ENCODE measurements at places on chromosomes 16 and 17. TPM values are rescaled to one million over a fixed set of nuclear protein-coding genes. Genes with fewer than 3 reads are reported as not detected.

KRT15 gene
- 0.88 TPM for total RNA-seq

- peaks cover 9% of the 10 kb centered on the region for H3K27me3 ChIP-seq
- no peak overlapping the region for H3K4me3 ChIP-seq
- no peaks in the 10 kb centered on the region for H3K36me3 ChIP-seq
- no peak overlapping the region for H3K27ac ChIP-seq
Observed at GRCh38 chr17:8944083-8944482, 21.4 kb downstream of the PIK3R5 start.

DNA sequence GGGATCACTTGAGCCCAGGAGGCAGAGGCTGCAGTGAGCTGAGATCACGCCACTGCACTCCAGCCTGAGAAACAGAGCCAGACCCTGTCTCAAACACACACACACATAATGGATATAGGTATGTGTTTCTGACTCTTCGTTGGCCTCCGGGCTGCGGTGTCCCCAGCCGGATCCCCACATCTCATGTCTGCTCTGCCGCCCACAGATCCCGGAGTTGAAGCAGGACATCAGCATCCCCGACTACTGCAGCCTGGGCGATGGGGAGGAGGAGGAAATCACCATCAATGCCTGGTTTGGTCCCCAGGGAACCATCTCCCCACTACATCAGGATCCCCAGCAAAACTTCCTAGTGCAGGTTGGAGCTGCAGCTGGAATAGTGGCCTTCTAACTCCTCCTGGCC, 15.4 kb downstream of the KDM8 start:
- no peak overlapping the region for H3K27ac ChIP-seq
- peaks cover 4% of the 10 kb centered on the region for H3K36me3 ChIP-seq
- no peaks in the 10 kb centered on the region for H3K27me3 ChIP-seq

DNA sequence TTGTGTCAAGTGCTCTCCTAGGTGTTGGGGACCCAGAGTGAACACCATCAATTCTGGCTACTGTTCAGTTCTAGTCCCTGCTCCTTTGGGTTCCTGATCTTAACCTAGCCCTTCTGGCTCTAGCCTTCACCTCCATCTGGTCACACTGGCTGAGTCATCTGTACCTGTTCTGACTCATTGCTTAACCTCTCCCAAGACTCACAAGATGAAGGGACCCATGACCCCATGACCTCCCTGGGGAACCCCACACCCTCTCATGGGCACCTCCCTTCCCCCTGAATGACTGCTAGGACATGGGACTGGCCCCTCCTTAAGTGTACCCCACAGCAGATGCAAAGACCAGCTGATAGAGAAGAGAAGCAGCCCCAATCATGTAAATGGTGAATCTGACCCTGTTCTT, 345.8 kb upstream of the CDH5 start:
- H3K27me3 ChIP-seq, result no peaks in the 10 kb centered on the region
- no peaks in the 10 kb centered on the region for H3K4me1 ChIP-seq
- peak overlapping the region; percentile 26 for H3K4me3 ChIP-seq
- DNase-seq, result no peak
- H3K36me3 ChIP-seq, result peaks cover 3% of the 10 kb centered on the region

C1QTNF8 gene
- 0.15 TPM for total RNA-seq

CDRT4 gene
- total RNA-seq, result 17.6 TPM

- H3K4me3 ChIP-seq, result no peak overlapping the region
- no peaks in the 10 kb centered on the region for H3K4me1 ChIP-seq
- H3K36me3 ChIP-seq, result no peaks in the 10 kb centered on the region
- no peaks in the 10 kb centered on the region for H3K27me3 ChIP-seq
- DNase-seq, result no peak
Observed at GRCh38 chr16:5252791-5253190, 155.2 kb upstream of the EEF2KMT start.

GRCh38 chr17:44898768-44899073, 524 bp downstream of the EFTUD2 start:
- H3K4me1 ChIP-seq, result no peaks in the 10 kb centered on the region
- no peaks in the 10 kb centered on the region for H3K27me3 ChIP-seq
- peaks cover 15% of the 10 kb centered on the region for H3K36me3 ChIP-seq
- peak overlapping the region; percentile 100 for H3K4me3 ChIP-seq
- H3K27ac ChIP-seq, result no peak overlapping the region

TK2 gene
- 6.1 TPM for total RNA-seq

DNA sequence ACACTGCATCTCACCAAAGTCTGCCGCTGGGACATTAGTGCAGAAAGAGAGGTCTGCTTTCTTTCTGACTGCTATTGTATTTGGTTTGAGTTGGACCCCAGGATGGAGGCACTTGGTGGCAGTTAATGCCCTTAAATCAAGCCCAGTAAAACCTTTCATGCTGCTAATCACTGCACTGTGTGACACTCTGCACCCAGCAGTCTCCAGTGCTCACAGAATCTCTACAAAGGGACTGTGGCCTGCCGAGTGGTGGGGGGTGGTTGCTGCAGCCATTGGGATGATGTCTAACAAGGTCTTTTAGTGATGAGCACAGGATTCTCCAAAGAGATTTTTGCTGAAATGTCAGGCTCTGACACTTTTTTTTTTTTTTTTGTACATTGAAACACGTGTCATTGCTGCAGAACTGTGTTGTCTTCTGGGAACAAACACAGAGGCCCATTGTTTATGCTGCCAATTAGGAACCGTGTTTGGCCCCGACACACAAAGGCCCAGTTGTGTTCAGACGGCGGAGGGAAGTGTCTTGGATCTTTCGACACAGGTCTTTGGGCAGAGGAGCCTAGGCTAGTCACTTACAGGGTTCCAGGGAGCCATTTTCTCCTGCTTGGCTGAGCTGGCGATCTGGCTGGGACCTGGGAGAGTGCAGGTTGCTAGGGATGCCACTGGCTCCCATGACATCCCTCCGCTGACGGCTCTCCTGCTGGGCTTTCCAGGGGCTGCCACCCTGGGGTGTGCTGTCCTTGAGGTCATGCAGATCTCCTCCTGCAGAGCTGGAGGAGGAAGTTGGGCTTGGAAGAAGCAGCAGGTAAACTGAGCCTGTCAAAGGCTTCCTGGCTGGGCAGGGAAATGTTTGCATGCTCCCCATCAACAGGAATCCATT, 16.2 kb upstream of the TNRC6C start:
- H3K4me1 ChIP-seq, result no peaks in the 10 kb centered on the region
- H3K4me3 ChIP-seq, result no peak overlapping the region
- no peak for DNase-seq
- no peaks in the 10 kb centered on the region for H3K27me3 ChIP-seq
- H3K27ac ChIP-seq, result peak overlapping the region; percentile 29
- no peaks in the 10 kb centered on the region for H3K36me3 ChIP-seq

- H3K4me1 ChIP-seq, result peaks cover 18% of the 10 kb centered on the region
- H3K4me3 ChIP-seq, result no peak overlapping the region
- peak; percentile 63 for DNase-seq
- H3K27ac ChIP-seq, result no peak overlapping the region
- no peaks in the 10 kb centered on the region for H3K36me3 ChIP-seq
Observed at GRCh38 chr17:77366558-77367245, 225.9 kb downstream of the SEC14L1 start.

DNA sequence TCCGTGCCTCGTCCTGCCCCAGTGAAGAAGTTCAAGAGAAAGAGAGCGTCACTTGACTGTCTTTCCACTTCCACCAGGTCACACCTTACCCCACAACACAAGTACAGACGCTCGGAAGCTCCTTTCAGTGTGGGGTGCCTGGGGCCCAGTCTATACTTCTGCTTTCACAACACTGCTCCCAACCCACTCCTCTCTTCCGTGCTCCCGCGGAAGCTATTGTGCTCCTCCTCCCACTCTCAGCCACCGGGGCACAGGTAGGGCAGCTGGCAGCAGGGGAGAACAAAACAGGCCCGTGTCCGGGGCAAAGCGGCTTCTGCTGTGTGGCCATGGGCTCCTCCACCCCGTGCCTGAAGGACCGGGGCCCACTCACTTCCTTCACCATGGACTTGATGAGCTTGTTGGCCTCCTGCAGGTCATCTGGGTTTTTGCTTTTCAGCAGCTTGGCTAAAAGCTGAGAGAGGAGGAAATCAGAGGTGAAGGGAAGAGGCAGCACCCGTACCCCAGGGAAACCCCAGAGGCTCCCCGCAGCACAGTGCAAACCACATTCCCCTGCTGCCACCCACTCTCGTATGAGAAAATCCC, 18.9 kb downstream of the GGA3 start:
- H3K4me1 ChIP-seq, result peaks cover 3% of the 10 kb centered on the region
- H3K27ac ChIP-seq, result no peak overlapping the region
- H3K36me3 ChIP-seq, result peaks cover 70% of the 10 kb centered on the region
- H3K4me3 ChIP-seq, result no peak overlapping the region
- no peaks in the 10 kb centered on the region for H3K27me3 ChIP-seq

CMTM2 gene
- total RNA-seq, result not detected

TPSD1 gene
- total RNA-seq, result not detected

DNA sequence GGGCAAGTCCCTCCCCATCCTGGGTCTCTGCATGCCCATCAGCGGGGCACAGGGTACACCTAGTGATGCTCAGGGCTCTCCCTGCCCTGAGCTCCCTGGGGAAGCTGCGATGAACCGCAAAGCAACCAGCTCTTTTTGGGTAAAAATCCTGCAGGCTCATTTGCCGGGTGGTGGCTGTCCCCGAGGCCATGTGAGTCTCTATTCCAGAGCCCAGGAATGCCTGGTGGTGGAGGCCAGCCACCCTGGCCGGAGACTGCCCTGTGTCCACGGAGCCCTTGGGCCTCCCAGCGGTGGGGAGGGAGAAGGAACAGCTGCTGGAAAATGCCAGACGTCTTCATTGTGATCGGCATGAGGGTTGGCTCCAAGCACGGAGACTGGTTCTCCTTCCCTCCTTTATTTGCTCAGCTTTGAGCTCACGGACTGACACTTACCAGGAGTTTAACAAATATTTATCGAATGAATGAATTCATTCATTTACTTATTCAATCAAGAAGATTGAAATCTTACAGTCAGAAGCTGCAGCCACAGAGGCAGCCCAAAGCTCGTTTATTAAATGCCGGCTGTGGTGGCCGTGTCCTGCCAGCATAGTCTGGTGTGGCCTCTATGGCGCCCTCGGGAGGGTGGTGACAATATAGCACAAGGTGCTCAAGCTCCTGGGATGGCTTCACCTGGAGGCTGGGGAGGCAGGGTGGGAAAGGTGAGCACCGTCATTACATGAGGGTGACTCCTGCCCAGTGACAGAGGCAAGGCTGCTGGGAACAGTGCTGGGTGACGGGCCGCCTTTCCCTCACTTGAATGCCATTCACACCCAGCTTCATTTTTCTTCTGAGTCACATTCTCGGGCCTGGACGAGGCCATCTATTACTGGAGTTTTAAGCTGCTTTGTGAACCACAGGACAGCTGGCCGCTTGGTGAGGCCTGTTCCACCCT, 31.1 kb upstream of the JPH3 start:
- peak; percentile 93 for DNase-seq
- no peak overlapping the region for H3K27ac ChIP-seq
- H3K4me3 ChIP-seq, result no peak overlapping the region
- no peaks in the 10 kb centered on the region for H3K27me3 ChIP-seq
- H3K36me3 ChIP-seq, result no peaks in the 10 kb centered on the region
- H3K4me1 ChIP-seq, result no peaks in the 10 kb centered on the region

CRHR1 gene
- total RNA-seq, result 1.8 TPM

DNA sequence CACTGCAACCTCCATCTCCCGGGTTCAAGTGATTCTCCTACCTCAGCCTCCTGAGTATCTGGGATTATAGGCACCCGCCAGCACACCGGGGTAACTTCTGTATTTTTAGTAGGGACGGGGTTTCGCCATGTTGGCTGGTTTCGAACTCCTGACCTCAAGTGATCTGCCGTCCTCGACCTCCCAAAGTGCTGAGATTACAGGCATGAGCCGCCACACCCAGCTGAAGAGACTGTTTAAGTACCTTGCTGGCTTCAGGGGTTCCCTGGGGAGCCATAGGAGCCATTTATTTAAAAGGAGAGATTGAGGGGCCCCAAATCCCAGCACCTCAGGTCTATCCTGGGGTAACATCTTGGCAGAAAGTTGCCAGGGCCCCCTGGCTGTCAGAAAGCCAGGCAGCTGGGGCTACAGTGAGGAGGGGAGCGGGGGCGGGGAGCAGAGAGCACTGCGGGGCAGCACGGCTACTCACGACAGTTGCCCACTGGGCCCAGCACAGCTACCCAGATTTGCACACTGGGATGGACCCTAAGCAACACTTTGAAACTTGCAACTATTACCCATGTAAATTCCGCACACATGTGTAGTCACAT, 1.6 kb downstream of the SNAI3 start:
- no peaks in the 10 kb centered on the region for H3K4me1 ChIP-seq
- no peak for DNase-seq
- H3K4me3 ChIP-seq, result no peak overlapping the region

- H3K27me3 ChIP-seq, result no peaks in the 10 kb centered on the region
- no peaks in the 10 kb centered on the region for H3K4me1 ChIP-seq
- no peak overlapping the region for H3K27ac ChIP-seq
- no peaks in the 10 kb centered on the region for H3K36me3 ChIP-seq
- no peak for DNase-seq
- no peak overlapping the region for H3K4me3 ChIP-seq
Observed at GRCh38 chr16:6751191-6751590, 581.5 kb upstream of the RBFOX1 start.

KRTAP9-2 gene
- not detected for total RNA-seq

- H3K4me1 ChIP-seq, result peaks cover 4% of the 10 kb centered on the region
- no peak for DNase-seq
- H3K4me3 ChIP-seq, result no peak overlapping the region
Observed at GRCh38 chr17:29146369-29146972, 33.7 kb downstream of the MYO18A start.

SMIM36 gene
- not detected for total RNA-seq

DNA sequence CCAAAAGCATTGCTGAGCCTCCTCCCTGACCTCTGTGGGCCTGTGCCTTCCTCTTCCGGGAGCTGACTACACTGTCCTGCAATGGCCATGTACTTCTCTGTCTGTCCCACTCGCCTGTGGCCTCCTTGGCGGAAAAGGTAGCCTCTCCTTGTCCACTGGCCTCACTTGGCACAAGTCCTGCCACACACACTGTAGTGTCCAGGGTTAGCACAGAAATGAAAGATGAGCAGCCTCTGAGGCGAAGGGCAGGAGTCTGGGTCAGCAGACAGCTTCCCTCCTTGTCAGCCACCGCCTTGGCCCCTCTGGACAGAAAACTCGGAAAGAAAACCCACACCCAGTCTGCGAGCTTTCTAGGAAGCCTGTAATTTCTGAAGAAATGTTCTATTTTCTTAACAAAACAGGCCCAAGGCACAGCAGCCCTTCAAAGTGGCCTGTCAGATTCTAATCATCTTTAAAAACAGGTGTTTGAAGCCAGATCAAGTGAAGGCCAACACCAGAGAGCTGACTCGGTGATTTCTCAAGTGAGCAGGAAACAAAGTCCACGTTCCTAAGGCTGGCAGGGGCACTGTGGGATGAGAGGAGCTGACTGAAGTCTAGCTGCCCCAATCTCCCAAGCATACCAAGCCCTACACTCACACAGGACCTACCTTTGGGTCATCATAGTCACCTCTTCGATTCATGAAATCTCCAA, 67.2 kb downstream of the GTF3C1 start:
- no peak overlapping the region for H3K27ac ChIP-seq
- DNase-seq, result no peak
- peaks cover 95% of the 10 kb centered on the region for H3K36me3 ChIP-seq
- no peaks in the 10 kb centered on the region for H3K4me1 ChIP-seq
- H3K27me3 ChIP-seq, result no peaks in the 10 kb centered on the region

SKAP1 gene
- 0.32 TPM for total RNA-seq

- no peaks in the 10 kb centered on the region for H3K27me3 ChIP-seq
- peaks cover 23% of the 10 kb centered on the region for H3K36me3 ChIP-seq
- H3K4me1 ChIP-seq, result peaks cover 6% of the 10 kb centered on the region
- DNase-seq, result no peak
- no peak overlapping the region for H3K27ac ChIP-seq
Observed at GRCh38 chr16:80993307-80993706, 13.4 kb downstream of the CMC2 start.

- H3K4me3 ChIP-seq, result no peak overlapping the region
- no peaks in the 10 kb centered on the region for H3K36me3 ChIP-seq
- no peaks in the 10 kb centered on the region for H3K27me3 ChIP-seq
Observed at GRCh38 chr17:7183433-7184090, 4.4 kb upstream of the ASGR1 start.

Measured in endodermal cell (in vitro differentiated cells).